Fibroblast of villous mesenchyme (primary cell): ENCODE measurements at places on chromosomes 16 and 17.

- DNase-seq: no peak
Observed at GRCh38 chr17:80963812-80964543, 27.7 kb upstream of the CHMP6 start.

DNA sequence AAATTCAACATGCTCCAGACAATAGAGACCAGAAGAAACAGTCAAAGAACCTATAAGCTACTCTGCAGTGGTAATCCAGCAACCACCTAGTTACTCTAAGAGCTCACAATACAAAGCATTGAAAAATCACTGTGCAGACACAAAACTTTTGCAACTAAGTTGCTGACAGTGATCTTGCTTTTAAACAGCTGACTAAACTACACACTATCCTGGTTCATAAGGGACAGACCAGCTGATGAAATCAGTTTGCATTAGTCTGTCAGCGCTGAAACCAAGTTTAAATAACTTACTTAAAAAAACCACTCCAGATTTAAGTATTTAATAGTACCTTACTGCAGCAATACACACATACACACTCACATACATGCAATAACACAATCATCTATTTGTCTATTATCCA is 4.6 kb downstream of the VEZF1 start:
- no peak for DNase-seq

GRCh38 chr16:89316701-89317100 is 99.2 kb downstream of the ZNF778 start:
- DNase-seq: no peak

GRCh38 chr16:20285993-20286499 is 41.3 kb downstream of the GP2 start:
- DNase-seq: no peak

DNA sequence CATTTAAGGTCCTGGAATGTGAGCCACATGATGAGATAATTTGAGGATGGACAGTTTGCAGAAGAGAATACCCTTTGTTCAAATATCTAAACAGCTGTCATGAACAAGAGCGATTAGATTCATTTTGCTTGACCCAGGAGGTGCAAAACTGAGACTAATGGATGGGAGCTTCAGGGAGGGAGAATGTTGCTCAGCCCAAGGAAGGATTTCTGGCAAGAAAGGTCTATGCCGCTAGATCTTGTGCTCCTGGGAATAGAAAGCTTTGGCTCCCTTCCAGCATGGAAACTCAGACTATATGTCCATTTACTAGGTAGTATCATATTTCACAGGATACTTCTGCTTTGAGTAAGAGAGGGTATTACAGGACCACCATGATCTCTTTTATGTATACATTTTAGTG is 14.8 kb upstream of the CDH11 start:
- no peak for DNase-seq

DNA sequence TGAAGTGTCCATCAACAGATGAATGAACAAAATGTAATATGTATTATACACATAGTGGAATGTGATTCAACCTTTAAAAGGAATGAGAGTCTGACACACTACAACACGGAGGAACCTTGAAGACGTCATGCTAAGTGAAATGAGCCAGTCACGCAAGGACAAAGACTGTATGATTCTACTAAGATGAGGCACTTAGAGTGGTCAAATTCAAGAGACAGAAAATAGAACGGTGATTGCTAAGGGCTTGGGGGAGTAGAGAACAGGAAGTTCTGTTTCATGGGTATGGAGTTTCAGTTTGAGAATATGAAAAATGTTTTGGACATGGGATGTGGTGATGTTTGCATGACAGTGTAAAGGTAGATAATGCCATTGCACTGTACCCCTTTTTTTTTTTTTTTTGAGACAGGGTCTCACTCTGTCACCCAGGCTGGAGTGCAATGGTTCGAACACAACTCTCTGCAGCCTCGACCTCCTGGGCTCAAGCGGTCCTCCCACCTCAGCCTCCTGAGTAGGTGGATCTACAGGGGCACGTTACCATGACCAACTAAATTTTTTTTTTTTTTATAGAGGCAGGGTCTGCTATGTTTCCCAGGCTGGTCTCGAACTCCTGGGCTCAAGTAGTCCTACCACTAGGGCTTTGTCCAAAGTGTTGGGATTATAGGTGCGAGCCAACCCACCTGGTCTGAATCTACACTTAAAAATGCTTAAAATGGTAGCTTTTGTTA is 2.9 kb upstream of the CCDC102A start:
- no peak for DNase-seq
